Ovary (tissue), 10 donors: ENCODE measurements at places on chromosomes 1 and 21. TPM values are rescaled to one million over a fixed set of nuclear protein-coding genes. Genes with fewer than 3 reads are reported as not detected.
A peak's percentile ranks its signal among the peaks of the same experiment; 100 is the strongest.

DNA sequence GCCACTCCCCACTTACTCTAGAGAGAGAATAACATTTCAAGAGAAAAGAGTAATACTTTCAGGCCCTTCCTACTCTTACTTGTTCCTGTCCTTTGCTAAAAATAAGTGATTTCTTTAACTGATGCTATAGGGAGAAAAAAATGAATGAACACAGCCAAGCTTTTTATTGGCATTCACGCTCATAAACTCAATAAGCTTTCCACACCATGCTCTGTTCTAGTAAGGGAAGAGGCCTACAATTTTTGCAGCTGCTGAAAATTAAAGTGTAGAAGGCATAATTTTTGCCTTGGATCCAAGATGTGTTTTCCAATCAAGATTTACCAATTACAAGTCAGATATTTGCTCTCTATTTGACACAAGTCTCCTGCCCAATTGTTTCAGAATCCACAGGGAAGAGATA, 188.1 kb upstream of the RGS18 start:
- DNase-seq: no peak

WNT9A gene
- 7.2 TPM for total RNA-seq

TGFBR3 gene
- total RNA-seq: 228 TPM

DNA sequence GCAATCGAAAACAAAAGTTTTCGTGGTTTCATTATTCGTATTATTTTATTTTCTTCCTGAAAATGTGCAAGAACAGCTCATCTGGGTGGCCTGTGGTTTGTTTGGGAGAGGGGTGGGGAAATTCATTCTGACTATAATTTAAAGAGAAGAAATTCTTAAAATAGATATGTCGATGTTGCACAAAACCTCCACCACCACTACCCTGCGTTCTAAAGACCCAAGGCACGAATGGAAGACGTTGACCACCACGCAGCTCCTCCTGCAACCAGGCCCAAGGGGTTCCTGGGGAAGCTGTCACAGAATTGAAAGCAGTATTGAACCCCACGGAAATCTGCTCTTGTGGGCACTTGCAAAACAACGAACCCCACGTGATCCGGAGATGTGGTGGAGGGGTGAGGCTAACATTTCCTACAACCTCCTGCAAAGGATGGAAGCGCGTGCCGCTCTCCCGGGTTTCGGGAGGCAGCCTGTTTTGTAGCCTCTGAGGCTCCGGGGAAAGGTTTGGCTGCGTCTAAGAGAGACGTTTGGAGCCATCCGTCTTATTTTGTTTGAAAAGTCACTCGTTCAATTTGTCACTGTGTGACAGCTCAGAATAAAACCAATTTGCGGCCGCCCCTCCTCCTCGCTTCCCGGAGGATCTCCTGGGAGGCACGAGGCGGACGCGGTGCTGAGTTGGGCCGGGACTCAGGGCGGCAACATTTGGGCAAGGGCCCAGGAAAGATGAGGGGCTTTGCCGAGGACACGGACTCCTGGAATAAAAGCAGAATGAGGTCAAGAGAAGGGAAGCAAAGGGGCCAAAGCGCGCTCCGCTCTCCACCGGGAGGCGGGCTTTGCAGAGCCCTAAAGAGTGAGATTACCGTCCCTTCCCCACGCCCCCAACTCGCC, 810 bp upstream of the HLX start:
- no peak for DNase-seq

DNA sequence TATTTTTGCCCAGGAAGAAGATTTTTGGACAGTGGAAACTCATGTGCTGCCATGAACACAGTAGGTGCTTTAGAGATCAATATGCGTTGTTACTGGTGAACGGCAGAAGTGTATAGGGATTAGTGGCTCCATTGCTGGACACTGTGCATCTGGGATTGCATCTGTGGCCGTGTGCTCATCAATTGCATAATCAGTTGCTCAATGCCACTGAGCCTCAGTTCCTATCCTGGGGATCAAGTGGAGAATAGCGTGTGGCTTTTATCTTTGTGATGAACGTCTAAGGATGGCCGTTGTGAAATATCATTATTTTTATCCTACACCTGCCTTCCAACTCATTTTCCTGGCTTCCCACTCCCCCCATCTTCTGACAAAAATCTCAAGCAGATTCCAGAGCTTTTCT, 5.4 kb downstream of the TNN start:
- DNase-seq: no peak

GRCh38 chr1:109509176-109510134, at the start of gene AMIGO1:
AMIGO1 (minus strand) TSS chr1:109509727; CDS start chr1:109508912, 815 bp downstream.
- DNase-seq: peak; percentile 85

DNA sequence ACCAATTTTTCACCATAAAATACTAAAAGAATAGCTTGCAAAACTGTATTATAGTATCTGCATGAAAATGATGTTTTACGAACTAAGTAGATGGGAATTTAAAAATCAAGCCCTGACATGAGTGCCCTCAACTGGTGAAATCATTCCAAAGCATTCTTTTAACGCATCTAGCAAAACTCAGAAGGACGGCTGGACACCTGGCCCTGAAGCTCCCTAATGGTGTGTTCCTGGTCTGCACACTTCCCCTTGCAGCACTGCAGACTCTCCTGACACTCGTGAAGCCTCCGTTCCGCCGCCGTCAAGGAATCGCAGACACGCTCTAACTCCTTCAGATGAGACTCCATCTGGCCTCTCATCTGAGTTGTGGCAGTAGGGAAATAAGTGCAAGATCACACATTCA, 39.9 kb downstream of the ODF2L start:
- no peak for DNase-seq

DNA sequence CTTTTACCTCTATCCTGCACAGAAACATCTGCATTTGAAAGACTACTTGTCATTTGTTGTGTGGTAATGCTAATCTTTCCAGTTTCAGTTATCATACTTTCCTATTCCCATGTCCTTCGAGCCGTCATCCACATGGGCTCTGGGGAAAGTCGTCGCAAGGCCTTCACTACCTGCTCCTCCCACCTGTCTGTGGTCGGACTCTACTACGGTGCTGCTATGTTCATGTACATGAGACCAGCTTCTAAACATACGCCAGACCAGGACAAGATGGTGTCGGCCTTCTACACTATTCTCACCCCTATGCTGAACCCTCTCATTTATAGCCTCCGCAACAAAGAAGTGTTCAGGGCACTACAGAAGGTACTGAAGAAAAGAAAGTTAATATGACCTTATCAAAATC, 8.3 kb downstream of the OR2M4 start:
- no peak for DNase-seq

DNA sequence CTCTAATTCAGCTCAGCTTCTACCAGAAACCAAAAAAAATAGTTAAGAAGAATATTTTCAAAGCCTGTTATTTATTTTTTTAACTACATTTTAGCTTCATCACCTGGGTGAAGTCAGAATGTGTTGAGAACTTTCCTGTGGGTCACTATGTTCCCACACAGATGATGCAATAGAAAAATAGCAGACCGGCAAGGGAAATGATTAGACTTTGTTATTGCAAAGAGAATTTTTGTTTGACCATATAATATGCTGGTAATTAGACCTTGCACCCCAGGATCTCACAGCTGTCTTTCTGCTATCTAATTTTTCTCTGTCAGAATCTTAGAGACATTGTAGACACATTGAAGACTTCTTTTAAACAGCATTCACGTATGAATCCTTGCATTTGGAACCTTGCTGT, 299.3 kb downstream of the TBX15 start:
- DNase-seq: no peak

DNA sequence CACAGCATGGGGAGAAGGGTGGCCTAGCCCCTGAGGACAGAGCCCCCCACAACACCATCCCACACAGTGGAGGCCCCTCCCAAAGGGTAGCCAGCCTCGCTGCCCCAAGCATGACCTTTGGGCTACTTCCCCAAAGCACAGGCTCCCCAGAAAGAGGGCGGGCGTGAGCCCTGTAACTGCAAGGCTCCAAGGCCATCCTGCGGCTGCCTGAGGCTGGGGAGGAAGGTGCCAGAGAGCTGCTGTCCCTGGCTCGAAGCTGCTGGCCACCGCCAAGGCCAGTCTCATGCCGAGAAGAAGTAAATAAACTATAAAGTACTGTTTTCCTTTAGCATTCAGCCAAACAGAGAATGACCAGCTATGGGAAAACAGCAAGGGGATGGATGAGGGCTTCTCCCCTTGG, 27.5 kb downstream of the UBASH3A start:
- DNase-seq: no peak

UFC1 gene
- 88.6 TPM for total RNA-seq

GRCh38 chr1:193909406-193910082, 723.1 kb upstream of the B3GALT2 start:
- no peak for DNase-seq
